ENCODE measurements at places on chromosomes 6 and 20.

- no peak for DNase-seq
Measured at GRCh38 chr6:115004982-115005381, 662.2 kb upstream of the HS3ST5 start.

DNA sequence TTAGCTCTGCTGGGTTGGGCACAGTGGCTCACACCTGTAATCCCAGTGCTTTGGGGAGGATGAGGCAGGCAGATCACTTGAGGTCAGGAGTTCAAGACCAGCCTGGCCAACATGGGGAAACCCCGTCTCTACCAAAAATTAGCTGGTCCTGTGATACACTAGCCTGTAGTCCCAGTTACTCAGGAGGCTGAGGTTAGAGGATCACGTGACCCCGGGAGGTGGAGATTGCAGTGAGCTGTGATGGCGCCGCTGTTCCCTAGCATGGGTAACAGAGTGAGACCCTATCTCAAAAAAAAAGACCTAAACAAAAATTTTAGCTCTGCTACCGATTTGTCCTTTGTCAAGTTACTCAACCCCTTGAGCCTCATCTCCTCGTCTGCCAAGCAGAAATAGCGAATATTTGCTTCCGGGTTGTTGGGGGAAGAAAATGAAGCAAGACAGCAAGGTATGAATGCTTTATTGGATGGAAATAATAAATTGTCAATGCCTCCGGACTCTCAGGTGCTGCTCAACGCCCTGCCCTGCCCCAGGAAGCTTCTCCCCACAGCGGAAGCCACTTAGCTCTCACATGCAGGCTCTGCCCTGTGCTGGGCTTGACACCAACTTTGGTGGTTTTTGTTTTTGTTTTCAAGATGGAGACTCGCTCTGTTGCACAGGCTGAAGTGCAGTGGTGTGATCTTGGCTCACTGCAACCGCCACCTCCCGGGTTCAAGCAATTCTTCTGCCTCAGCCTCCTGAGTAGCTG, 24.9 kb upstream of the ITCH start:
- DNase-seq: no peak

DNA sequence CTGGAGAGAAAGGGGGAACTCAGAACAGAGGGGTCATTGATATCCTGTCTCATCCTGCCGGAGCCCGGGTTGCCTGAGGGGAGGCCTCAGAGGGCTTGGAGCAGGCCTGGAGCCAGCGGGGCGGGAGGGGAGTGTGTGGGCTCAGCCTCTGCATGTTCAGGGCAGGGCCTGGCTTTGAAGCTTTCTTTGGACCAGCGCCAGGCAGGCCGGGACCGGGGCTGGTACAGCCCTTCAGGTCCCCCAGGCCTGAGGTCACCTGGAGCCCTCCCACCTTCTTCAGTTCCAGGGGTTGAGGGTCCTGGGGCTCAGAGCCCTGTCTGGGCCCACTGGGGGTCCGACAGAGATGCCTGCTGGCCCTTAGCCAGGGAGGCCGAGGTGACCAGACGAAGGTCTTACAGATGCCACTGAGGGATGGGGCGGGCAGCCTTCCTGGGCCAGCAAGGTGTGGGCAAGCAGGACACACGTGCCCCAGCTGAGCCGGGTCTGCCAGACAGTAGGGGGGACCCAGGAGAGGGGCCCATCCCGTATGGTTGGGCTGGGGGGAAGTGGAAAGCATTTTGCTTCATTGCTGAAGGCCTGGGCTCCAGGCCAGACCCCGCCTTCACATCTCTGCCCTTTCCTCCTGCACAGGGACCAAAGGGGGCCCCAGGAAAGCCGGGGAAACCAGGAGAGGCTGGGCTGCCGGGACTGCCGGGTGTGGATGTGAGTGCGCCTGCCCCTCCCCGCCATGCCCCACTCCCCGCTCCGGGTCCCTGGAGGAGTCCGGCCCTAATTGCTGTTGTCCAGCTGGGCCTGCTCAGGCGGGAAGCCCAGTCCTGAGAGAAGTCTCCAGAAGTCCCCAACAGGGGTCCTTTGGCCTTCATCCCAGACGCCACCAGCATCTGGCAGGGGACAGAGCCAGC, 2.0 kb downstream of the COL9A3 start:
- DNase-seq: no peak

DNA sequence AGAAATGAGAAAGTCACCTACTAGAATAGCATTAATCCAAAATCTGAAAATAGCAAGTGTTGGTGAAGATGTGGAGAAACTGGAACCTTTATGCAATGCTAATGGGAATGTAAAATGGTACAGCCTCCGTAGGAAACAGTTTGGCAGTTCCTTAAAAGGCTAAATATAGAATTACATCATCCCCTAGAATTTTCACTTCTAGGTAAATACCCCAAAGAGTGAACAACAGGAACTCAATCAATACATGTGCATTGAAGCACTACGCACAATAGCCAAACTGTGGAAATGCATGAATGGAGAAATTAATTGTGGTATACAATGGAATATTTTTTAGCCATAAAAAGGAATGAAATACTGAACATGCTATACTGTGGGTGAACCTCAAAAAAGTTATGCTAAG, 982.0 kb upstream of the FLRT3 start:
- no peak for DNase-seq

GRCh38 chr6:44116641-44117382, 10.4 kb downstream of the MRPL14 start:
- peak; percentile 93 for DNase-seq

GRCh38 chr6:131950767-131951575, at the start of gene CCN2:
Gene CCN2 (minus strand): TSS chr6:131951372. CDS start chr6:131951172, 200 bp downstream.
- peak; percentile 86 for DNase-seq

DNA sequence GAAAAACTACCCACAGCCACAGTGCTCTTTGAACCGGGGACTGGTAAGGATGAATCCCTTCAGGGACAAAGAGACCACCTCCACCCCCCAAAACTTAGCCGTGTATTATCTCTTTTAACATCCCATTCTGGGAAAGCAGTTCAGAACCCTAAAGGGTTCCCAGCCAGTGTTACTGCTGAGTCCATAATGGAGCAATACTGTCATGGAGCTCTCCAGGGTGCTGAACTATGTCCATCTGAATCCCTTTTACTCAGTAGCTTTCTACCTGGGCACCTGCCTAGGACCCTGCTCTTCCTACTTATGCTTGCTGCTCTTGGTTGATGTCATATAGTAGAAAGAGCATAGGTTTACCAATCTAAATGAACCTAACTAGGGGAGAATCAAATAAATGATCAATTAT, 22.3 kb upstream of the SAYSD1 start:
- no peak for DNase-seq

DNA sequence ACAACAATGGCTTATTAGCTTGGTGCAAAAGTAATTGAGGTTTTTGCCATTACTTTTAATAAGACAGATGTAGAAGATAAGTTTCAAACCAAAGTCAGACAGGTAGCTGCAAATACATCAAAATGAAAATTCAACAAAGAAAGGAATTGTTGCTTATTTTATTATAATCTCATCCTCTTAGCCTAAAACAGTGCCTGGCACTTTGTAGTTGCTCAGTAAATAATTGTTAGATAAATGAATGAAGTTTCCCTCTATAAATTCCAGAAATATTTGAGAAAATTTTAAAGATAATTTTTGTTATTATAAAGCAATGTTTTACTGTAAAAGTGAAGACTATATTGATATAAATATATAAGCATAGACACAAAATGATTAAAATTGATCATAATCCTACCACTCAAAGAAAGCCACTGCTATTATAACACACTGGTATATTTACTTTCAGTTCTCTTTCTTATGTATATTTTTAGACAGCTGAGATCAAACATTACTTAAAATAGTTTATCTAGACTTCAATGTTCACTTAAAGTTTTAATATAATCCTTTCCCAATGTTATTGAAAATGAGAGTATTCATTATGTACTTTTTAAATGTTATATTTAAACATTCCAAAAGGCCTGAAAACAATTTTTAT, 42.5 kb downstream of the SESN1 start:
- DNase-seq: no peak

- DNase-seq: no peak
Measured at GRCh38 chr20:8518878-8519277, 386.8 kb downstream of the PLCB1 start.

DNA sequence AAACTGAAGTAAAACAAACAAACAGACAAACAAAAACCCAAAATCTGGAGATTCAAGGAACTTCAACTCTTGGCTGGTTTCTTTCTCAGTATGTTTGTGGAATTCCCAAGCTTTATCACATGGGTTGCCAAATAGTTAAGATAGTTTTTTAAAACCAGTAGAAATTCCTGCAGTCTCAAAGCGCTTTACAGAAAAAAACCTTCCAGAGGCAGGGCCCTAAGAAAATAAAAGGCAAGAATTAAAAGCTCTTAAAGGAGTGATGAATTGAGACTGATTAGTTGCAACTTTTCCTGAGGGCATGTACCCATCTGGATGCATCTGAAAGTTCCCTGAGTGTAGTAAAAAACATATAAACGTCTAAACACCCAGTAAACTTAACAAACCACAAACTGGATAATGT, 25.9 kb upstream of the PTCHD4 start:
- no peak for DNase-seq

GRCh38 chr6:158222066-158222465, 53.9 kb downstream of the GTF2H5 start:
- DNase-seq: no peak

DNA sequence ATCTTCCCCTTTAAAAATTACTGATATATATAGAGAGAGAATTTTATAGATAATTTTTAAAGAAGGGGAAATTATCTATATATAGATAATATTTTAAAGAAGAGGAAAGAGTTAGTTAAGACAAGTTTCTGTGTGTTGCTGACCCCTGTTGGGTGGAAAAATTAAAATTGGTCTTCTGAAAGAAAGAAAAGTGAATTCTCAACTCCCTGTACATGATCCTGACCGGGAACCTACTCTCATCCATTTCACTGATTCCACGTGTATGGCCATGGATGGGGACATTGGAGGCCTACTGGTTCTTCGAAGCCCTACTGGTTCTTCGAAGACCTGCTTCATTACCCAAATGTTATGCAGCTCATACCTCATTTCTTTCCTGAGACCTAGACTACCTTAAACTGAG, 53.0 kb upstream of the TCF21 start:
- peak; percentile 21 for DNase-seq

DNA sequence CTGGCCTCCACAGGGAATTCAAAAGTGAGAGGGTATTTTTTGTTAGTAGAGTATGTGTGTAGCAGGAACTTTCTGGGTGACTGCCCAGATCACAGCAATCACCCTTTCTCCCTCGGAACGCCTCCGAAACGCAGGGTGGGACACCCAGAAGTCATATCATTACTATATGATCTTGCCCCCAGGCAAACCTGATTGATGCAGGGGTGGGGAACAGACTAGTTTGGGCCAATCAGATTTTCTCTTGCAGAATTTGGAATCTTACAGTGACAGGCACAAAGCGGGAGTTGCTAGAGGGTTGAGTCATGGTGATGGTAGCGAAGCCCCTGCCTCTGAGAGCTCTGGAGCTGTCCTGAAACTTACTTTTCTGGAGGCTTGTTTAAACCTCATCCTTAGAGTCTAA, 16.5 kb upstream of the RPN2 start:
- no peak for DNase-seq

DNA sequence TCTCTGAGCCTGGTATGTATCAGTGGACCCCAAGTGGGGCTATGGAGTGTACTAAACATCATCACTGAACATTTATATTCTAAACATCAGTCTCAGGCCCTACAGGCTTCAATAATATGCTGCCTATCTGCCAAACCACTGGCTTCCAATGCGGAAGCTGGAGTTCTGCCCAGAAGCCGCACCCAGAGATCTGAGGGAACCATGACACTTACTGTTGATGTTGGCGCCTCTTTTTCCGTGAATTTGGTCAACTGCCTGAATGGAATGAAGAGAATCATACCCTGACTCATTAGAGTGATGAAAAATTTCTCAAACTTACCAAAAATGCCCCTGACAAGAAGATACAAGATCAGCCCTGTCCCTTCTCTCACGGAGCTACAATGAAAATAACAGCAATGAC, 66.2 kb downstream of the SLC22A23 start:
- peak; percentile 99 for DNase-seq

DNA sequence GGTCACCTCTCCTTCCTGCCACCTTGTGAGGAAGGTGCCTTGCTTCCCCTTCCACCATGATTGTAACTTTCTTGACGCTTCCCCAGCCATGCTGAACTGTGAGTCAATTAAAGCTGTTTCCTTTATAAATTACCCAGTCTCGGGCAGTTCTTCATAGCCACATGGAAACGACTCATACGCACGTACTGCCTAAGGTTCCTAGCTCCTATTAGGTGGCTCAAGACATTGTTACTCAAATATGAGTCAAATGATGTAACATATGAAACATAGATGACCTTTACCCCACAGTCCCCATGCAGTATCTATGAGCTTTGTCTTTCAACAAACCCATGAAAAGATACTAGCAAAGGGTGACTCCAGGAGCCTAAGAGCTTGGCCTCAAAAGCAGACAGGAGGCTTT, 98.3 kb downstream of the SIM1 start:
- peak; percentile 67 for DNase-seq

DNA sequence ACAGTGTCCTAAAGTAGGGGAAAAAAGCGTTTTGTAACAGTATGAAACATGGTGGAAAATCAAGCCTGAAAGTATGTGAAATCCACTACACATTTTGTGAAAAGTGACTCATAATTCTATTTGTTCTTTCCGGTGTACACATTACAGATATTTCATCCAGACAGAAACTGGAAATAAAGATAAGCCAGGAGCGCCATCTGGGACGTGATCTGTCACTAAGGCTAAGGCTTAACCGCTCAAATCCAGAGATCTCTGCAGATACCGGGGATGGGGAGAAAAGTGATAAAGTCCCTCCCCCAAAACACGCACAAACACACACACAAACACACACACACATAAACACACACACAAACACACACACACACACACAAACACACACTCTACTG, 26.6 kb upstream of the SRSF6 start:
- DNase-seq: no peak

- peak; percentile 63 for DNase-seq
Measured at GRCh38 chr6:155273431-155273830, 9.6 kb downstream of the CLDN20 start.

- no peak for DNase-seq
Measured at GRCh38 chr6:36624461-36625157, 30.4 kb downstream of the SRSF3 start.

DNA sequence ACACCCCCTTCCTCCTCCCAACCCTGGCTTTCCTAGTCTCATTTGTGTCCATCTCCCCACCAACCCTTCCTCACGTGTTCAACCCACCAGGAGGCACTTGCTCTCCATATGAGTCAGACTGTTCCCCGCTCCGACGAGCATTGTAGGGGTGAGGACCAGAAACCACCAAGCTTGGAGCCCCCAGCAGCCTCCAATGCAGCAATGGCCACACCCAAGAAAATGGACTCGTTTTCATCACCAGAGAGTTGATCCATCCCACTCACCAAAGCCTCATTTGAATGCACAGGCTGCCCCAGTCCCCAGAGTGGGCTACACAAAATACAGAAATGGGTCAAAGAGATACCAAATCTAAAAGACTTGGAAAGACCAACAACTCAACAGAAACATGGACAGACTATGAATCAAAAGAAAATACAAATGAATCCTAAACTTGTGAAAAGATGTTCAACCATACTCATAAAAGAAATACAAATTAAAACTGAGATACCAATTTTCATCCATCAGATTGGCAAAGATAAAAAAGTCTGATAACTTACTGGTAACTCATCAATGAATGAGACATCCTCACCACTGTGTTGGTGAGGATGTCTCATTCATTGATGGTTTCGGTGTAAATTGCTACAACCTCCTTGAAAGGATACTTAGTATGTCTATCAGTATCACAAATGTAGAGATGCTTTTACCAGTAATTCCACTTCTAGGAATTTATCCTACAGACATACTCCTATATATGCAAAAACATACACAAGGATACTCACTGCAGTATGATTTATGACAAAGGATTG, 68.1 kb downstream of the TRERF1 start:
- no peak for DNase-seq
